ENCODE measurements at places on chromosomes 4 and X.

DNA sequence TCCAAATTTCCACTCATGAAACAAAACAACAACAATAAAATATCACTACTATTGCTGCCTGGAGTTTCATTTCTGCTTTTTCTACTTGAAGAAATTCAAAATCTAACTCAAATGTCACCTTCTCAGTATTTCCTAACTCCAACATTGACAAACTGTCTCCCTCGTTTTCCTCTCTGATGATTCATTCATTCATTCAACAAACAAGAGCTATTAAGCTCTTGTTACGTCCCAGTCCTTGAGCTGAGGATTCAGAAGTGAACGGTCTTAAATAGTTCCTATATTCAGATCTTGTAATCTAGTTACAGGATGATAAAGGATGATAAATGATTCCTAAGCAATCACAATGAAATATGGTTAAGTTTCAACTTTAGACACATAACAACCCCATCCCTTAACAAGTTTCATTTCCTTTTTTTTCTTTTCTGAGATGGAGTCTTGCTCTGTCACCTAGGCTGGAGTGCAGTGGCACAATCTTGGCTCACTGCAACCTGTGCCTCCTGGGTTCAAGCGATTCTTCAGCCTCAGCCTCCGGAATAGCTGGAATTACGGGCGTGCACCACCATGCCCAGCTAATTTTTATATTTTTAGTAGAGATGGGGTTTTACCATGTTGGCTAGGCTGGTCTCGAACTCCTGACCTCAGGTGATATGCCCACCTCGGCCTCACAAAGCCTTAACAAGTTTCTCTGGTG lies 1.7 kb downstream of the SLC9B2 start:
- DNase-seq: no peak

DNA sequence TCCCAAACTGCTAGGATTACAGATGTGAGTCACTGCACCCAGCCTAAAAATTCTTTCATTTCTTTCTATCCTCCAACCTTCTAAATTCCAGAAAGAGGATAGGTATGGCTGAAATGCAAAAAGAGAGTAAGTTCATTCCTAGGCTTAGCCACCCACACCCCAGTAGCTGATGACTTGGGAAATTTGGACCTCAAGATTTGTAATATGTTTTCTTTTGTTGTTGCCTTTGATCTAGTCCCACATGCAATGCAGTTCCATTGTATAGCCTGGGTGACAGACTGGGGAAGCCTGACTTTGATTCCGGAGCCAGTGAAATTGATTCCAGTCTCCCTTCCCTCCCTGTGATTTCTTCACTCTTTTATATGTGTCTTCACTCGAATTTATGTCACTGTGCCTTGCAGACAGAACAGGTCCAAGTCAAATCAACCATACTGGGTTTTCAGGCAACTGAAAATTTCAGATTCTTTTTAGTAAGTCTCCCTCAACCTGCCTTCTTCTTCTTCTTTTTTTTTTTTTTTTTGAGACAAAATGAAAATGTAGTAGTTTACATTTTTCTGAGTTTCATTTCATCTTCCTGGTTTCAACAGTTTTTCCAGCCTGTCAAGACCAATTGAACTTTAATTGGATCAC lies 176.2 kb upstream of the RBPJ start:
- DNase-seq: no peak

DNA sequence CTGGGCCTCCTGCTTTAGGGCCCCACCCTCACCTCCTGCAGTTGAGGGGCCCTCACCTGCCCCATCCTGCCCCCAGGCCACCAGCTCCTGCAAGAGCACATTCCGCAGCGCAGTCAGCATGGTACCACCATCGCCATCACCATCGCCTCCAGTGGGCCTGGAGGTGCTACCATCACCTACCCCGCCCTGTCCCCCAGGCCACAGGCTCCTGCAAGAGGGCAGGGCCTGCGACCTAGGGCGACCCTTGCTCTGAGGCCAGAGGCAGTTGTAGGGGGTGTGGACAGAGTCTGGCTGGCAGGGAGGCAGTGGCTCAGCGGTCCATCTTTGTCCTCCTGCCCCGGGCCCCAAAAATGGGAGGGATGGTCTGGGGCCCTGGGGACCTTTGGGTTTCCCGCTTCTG lies 3.9 kb upstream of the HAUS7 start:
- DNase-seq: no peak

- DNase-seq: no peak
Measured at GRCh38 chr4:108045687-108046024, 56.0 kb downstream of the HADH start.

DNA sequence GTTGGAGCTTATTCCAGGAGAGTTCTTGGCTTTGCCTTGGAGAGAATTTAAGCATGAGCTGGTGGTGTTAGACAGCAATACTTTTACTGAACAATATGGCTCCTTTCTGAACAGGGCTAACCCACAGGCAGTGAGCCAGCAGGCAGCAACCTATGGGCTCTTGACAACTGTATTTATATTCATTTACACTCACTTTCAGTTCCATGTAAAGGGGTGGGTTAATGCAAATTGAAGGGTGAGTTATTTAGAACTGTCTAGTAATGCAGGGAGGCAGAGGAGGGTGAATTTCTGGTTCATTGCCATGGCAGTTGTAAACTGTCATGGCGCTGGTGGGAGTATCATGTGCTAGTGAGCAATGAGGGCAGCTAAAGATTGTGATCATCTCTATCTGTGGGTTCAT lies 15.7 kb downstream of the FOXR2 start:
- no peak for DNase-seq

DNA sequence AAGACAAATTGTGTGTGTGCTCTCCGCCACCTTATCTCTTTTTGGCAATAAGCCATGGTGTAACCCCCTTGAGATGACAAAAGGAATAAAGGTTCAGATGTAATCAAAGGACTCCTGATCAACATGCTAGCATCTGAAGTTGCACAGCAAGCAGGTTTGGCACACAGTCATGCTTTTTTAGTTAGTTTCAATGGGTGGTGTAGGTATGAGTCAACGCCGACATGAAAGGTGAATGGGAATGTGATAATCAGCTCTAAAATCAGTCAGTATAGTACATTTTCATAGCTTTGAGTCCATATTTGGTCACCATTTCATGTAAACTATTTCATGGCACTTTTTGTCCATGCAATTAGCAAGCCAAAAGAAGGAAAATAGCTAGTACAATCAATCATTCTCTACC lies 50.4 kb upstream of the ETNPPL start:
- DNase-seq: no peak

DNA sequence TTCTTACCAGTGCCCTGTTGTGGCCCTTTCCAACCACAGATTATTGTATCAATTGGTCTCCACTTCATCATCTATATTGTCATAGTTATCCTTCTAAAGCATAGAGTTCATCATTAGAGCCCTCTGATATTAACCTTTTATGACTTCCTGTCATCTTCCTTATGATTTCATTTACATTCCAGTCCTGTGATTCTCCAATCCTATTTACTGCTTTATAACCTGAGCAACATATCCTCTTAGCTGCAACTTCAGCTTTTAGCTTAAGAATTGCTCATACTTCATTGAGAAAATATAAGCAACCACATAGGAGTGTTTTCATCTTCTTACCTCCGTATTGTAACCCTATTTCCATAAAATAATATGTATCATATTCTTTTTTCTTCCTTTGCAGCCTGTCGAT lies 252.6 kb upstream of the CENPE start:
- no peak for DNase-seq

GRCh38 chr4:127698789-127699200 lies 31.4 kb upstream of the SLC25A31 start:
- DNase-seq: no peak

DNA sequence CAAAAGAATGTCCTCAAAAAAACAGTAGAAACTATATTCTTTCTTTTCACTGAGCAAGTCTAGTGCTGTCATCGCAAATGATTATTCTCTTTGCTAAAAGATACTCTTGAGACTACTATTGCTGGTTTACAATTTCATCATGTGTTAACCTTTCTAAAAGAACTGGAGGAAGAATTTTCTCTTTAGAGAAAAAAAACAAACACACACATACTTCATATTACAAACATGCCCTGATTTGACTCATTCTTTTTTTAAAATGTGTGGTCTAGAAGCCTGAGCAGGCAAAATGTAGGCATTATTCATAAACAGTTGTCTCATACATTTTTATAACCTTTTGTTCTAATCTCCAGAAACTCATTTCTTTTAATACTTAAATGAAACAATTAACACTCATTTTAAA lies 60.6 kb upstream of the FAT4 start:
- no peak for DNase-seq

DNA sequence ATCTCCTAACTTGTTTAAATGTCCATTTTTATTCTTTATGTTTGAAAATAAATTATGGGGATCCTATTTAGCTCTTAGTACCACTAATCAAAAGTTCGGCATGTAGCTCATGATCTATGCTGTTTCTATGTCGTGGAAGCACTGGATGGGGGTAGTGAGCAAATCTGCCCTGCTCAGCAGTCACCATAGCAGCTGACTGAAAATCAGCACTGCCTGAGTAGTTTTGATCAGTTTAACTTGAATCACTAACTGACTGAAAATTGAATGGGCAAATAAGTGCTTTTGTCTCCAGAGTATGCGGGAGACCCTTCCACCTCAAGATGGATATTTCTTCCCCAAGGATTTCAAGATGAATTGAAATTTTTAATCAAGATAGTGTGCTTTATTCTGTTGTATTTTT lies 27.6 kb downstream of the NUDT6 start:
- no peak for DNase-seq

GRCh38 chrX:149499766-149500165 lies 5.3 kb downstream of the IDS start:
- DNase-seq: no peak

DNA sequence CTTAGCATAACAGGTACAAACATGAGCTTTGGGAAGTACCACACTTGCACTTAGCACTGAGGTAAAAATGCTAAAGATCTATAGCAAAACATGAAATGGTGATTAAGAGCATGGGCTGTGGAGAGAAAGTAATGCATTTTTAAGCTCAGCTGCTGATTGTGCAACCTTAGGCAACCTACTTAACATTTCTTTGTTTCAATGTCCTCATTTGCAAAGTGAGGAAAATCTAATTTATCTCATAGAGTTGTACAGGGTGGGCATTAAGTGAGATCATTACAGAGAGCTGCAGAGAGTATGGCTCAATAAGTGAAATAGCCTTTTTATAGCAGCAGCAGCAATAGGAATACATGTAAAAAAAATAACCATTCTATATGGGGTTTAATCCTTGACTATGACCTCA lies 87.0 kb downstream of the PAK3 start:
- DNase-seq: no peak

GRCh38 chr4:45030059-45030458 lies 303.7 kb upstream of the GNPDA2 start:
- DNase-seq: no peak

GRCh38 chr4:77582156-77582555 lies 23.5 kb upstream of the CXCL13 start:
- no peak for DNase-seq

DNA sequence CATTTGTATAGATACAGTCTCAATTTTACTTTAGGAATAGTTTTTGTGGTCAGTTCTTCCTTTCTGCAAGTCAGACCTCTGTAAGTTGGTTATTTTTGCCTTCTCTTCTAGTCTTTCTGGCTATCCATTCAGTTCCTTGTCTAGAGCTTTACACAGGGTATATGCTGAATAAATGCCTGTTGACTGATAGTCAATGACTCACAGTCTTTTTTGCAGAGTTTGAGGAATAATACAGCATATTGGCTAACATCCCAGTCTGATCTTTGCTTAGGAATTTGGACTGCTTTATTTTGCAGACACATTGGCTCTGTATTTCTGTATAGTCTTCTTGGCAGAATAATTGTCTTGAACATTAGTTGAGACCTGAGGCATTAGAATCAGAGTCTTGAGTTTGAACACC lies 132.4 kb downstream of the MAGEC1 start:
- no peak for DNase-seq

- no peak for DNase-seq
Measured at GRCh38 chr4:101813604-101814003, 23.1 kb downstream of the BANK1 start.

DNA sequence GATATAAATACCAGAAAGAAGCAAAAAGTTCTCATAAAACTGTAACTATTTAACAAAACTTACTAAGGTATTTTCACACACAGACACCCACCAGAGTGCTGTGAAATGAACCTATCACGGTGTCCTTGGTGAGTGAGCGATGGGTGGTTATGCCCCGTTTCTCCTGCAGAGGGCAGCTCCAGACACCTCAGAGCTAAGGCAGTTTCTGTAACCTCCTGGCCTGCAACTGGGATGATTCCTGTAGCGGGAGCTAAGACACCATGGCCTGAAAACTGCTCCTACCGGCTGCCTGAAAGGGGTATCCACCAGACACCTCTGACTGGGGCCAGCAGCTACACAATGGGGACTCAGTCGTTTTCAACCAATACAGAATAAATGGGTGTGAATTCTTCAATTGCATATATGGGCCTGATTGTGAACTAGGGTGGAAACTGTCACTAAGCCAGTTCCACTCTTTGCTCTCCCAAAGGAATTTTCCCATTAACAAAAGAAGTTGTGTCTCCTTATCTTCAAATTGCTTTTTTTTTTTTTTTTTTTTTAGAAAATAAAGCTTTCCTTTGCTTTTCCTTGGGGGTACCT lies 2375.8 kb upstream of the TENM3 start:
- DNase-seq: no peak

- no peak for DNase-seq
Measured at GRCh38 chrX:74779175-74779574, 146.1 kb downstream of the NEXMIF start.

GRCh38 chr4:184805462-184806228 lies 20.1 kb downstream of the ACSL1 start:
- DNase-seq: no peak

DNA sequence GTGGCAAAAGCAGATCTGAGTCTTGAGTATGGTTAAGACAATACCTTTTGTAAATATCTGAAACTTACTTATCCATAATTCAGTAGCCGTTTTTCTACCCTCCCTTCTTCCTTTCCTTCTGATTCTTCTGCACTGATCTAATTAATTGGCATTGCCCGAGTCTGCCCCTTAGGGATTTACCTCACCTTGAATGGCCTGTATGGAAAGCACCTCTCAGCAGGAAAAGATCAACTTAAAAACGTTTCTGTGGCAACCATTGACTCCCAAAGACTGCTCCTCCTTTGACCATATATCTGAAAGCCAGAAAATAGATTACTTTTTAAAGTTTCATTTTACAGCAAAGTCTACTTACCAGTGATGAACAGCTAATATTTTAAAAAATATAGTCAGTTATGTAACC lies 496.5 kb upstream of the LCORL start:
- DNase-seq: no peak

- DNase-seq: no peak
Measured at GRCh38 chrX:130212371-130212770, 40.6 kb downstream of the RAB33A start.

DNA sequence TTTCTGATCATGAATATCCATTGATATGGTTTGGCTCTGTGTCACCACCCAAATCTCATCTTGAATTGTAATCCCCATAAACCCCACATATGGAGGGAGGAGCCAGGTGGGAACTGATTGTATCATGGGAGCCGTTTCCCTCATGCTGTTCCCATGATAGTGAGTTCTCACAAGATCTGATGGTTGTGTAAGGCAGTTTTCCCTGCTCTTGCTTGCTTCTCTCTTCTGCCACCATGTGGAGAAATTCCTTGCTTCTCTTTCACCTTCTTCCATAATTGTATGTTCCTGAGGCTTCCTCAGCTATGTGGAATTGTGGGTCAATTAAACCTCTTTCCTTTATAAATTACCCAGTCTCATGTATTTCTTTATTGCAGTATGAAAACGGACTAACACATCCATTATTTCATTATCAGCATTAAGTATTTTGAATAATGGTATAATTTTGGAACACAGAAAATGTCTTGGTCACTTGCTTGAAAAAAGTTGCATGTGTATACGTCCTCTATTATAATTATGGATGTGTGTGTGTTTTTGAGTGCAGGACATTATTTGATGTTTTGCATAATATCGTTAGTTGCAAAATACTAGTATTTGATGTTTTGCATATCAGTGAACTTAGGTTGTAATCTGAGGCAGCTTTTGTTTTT lies 334.6 kb downstream of the PCDH10 start:
- no peak for DNase-seq

Measured in NCI-H187 treated with DMSO at 0.1 percent for 48 hours (cell line).